ENCODE measurements at places on chromosomes 7 and 10.
A peak's percentile ranks its signal among the peaks of the same experiment; 100 is the strongest.

GRCh38 chr10:35328404-35329037 lies 7.8 kb upstream of the CCNY start:
- no peak for DNase-seq

- no peak for DNase-seq
Measured at GRCh38 chr7:93757426-93757825, 133.1 kb downstream of the TFPI2 start.

GRCh38 chr10:109480836-109481235 lies 442.5 kb downstream of the XPNPEP1 start:
- DNase-seq: no peak

GRCh38 chr10:22564060-22564459 lies 150.3 kb downstream of the PIP4K2A start:
- no peak for DNase-seq

- no peak for DNase-seq
Measured at GRCh38 chr7:27179030-27179429, 4.9 kb upstream of the HOXA10 start.

DNA sequence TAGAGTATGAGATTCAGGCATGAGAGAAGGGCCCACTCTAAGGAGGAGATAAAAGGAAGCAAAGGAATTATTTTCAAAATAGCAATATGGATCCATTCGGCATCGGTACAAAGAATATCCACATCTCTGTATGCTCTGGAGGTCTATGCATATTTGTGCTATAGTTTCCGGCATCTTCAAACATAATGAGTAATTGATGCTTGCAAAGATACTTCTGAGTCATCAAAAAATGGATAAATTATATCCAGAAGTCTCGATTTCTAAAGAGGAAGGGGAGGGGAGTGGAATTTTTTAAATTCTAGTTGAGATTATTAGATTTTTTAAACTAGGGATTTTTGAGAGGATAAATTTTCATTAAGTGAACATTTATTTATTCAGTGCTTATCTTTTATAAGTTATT lies 72.9 kb upstream of the KIAA1217 start:
- no peak for DNase-seq

GRCh38 chr10:93762979-93763391 lies 5.2 kb downstream of the LGI1 start:
- DNase-seq: no peak

DNA sequence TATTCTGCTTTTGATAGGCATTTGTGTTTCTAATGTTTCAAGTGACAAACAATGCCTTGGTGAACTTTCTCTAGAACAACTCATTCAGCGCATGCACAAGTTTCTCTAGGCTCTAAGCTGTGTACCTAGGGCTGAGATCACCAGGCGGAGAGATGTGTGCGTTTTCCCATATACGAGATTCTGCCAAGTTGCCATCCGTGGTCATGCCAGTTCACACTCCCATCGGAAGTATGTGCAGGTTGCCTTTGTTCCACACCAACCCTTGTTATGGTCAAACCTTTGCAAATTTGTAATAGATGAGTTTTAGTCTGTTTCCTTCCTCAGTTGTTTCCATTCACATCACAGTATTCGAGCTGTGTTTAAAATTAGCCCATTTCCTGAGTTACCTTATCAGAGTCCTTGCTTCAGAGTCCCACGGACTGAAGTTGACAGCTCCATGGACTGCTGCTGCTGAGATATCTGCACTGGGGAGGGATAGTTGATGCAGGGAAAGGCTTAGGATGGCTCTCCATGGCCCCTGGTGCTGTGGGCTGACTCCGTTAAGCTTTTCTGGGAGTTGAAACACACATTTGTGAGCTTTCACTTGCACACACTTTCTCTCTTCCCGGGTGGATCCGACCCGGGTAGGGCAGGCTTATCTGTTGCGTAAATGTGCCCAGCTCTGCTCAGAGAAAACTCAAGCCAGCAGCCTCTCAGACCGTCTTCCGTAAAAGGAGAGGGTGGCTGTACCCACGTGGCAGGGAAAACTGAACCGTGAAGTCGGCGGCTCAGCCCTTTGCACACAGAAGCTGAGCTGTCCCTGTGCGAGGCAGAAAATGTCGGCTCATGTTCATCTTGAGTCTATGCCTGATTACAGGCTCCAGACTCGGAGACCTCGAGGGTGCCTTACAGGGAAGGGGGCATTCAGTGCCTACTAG lies 49.4 kb downstream of the HK1 start:
- peak; percentile 42 for DNase-seq

DNA sequence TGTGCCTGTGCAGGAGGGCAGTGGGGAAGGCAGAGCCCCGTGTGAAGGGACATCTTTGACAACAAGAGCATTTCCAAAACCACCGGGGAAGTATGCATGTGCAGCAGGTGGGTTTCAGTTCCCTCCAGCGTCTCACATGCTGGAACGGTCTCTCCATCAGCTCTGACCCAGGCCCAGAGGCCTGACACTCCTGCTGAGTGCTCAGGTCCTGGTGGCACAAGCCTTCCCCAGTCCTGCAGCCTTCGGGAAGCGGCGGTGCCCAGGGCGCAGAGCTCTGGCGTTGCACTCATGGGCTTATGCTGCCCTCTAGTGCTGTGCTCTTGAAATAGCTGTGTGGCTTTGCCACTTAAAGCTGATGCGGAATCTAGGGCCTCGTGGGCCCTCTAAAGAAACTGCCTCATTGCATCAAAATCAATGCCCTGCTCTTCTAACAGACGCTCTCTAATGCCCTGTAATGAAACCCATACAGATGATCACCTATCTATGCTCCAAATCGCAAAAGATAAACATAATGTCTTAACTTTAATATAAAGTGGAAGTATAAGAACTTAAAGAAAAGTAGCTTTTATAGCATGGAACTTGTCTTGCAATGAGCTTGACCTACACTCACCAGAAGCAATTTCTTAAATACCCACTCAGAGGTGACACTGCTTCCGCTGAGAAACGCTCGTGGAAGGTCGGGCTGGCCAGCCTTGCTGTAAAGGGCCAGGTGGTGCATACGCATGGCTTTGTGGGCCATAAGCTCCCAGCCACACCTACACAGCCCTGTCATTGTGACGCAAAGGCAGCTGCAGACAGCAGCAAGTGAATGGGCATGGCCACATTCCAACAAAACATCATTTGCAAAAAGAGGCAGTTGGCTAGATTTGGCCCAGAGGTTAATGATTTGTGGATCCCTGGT lies 38.6 kb downstream of the CLRN3 start:
- peak; percentile 8 for DNase-seq

DNA sequence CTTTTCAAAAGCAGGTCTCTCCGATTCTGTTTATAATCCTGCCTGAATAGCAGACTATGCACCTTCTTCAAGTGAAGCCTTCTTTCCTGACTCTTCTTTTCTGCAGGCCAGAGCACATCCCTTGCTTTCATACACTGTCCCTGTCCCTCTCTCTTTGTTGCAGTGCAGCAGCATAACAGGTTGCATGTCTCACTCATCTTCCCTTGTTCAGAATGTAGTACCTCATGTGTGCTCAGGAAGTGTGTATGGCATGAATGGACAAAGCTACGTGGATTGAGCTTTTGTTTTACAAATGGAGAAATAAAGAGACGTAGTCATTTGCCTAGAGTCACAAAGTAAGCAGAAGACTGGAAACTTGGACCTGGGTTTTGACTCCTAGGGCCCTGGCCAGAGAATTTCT lies 68.0 kb downstream of the PTPRZ1 start:
- DNase-seq: no peak

DNA sequence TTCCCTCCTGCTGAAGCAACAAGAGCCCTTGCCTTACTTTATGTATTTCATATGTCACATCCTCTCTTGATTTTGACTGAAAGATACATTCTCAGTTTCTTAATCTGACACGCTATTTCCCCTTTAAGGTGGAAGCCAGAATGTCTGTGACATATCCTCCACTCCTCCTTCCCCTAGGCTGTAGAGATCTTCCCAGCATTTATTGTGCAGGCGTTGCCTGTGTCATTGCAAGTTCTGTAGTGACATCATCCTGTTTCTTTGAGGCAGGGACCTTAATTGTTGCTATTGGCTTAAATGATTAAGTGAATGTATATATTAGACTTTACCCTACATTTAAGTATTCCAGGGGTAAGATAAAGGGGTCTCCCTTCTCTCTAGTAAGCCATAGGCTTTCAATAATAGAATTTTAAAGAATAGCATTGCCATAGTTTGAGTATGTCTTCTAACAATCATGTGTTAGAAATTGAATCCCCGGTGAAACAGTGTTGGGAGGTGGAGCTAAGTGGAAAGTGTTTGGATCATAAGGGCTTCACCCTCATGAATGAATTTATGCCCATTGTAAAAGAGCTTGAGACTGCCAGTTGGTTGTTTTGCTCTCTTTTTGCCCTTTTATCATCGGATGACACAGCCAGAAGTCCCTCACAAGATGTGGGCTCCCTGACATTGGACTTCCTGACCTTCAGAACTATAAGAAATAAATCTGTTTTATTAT lies 189.5 kb upstream of the CDC14C start:
- DNase-seq: no peak

- no peak for DNase-seq
Measured at GRCh38 chr7:111012799-111013675, 77.9 kb upstream of the LRRN3 start.

DNA sequence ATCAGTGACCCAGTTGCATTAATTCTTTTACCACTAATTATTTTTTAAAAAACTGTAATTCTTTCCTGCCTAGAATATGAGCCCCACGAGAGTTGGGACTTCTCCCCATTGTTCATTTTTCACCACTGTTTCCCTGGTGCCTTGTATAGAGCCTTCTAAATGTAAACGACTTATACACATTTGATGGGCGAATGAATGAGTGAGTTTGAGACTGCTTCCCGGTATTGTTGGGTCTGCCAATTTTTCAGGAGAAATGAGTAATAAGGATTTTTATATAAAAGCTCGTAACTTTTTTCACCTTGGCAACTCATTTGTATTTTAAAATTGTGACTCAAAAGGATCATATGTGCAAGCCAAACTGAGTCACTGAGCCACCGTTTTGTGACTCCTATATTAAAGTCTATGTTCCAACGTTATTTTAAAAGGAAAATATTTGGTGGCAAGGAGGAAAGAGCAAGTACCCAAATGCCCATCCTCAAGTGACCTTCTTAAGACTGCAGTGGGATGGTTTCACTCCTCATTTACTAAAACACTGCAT lies 621.3 kb downstream of the KCNMA1 start:
- no peak for DNase-seq

GRCh38 chr10:60144099-60144498 lies 237.7 kb upstream of the CCDC6 start:
- DNase-seq: no peak

- DNase-seq: no peak
Measured at GRCh38 chr10:50480054-50481007, 143.4 kb downstream of the SGMS1 start.

DNA sequence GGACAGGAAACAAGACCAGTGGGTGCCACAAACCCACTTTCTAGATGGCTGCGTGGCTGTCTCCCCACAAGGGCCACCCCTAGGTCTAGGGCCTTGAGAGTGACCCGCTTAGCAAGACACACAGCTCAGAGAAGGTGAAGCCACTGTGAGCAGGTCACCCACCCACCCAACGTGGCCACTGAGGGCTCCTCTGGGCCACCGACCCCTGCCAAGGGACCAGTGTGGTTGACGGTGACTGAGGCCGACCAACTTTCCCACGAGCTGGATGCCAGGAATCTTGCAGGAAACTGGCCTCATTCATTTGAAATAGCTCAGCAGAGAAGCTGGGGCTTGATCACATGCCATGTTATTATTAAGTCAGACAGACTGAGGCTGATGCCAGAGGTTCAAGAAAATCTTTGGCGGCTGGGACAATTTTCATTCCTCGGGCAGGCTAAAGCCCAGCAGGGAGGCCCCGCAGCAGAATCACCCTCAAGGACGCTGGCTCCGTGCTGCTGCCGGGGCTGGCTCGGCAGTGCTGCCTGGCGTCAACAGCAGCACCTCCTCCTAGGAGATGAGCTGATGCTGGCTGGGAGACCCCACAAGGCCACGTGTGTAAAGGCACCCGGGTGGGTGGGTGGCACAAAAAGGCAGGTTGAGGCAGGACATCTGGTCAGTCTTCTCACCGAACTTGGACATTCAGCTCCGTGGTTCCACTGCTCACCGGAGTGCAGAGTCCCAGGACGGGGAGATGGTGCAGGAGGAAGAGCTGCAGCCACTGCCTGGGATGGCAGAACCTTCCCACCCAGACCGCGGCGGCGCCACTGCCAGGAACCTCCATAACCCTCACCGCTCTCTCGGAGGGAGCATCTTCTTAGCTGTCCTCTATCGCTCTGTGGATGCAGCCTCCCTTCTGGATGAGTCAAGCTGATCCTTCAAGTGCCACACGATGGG lies 57.8 kb downstream of the ZRANB1 start:
- DNase-seq: no peak

GRCh38 chr10:21758239-21758638 lies 224.2 kb downstream of the MLLT10 start:
- DNase-seq: no peak

GRCh38 chr7:116232350-116232749 lies 22.0 kb downstream of the TES start:
- DNase-seq: no peak

DNA sequence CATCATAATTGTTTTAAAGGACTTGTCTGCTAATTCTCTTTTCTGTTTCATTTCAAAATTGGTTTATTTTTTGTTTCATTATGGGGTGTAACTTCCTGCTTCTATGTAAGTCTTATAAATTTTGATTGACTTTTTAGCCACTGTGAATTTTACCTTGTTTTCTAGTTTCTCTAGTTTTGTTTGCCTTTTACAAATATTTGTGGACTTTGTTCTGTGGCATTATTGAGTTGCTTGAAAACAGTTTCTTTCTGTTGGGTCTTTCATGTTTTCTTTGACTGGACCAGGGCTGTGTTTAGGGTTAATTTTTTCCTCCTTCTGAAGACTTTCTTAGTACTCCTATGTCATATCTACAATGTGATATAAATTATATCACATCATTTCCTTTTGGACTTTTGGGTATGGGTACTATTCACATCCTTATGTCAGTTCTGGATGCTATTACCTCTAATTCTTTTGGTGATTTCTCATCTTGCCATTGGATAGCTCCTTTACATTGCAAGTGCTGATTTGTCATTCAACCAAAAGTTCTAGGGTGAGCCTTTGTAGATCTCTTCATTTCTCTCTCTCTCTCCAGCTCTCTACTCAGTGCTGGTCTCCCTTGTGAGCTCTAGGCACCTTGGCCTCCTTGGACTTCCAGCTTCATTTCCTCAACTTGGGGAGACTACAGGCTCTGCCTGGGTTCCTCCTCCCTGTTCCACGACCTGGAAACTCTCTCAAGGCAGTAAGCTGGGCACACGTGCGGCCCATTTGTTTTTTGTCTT lies 36.9 kb downstream of the MLLT10 start:
- no peak for DNase-seq

GRCh38 chr7:151244196-151244840 lies 4.2 kb downstream of the SMARCD3 start:
- DNase-seq: peak; percentile 30

Data from NCI-H526 treated with DMSO at 0.1 percent for 48 hours (cell line).